Renal cortex interstitium (tissue), 15 donors: ENCODE measurements at places on chromosomes 6 and 20.

DNA sequence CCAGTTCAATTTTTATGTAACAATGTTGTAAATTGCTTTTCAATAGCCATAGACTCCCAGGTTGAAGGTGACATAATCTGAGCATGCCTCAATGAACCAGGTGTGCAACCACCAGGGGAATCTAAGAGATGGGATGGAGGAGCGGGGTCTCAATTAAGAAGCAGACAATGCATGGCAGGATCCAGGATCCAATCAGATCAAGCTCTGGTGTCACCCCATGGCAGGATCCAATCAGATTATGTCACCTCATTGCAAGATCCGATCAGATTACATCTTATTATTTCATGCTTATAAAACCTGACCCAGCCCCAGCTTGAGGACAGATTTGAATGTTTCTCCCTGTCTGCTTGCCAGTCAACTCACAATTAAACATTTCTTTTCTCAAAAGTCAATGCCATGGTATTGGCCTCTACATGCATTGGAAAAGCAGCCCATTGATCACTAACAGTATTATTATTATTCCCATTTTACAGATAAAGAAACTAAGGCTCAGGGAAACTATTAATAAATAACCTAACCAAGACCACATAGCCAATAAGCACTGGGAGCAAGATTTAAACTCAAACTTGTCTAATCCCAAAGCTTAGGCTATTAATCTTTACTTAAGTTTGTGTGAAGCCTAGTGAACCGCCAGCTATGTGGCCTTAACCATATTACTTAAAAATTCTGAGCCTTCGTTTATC is 14.3 kb upstream of the SIRT5 start:
- DNase-seq: no peak

DNA sequence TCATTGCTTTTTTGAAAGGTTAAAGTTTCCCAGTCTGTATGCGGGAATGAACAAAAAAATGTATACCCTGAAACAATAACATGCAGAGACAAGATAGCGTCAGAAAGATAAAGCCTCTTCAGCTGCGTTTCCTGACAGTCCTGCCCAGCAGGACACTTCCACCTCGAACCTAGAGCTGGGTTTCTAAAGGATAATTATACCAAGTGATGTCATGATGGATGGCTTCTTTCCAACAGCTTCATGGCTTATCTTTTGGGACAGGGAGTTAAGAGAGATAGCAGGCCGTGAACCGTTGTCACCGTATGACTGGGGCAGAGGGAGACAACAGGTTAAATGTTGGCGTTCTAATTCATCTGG is 267.6 kb upstream of the SGK1 start:
- DNase-seq: no peak

- peak; percentile 77 for DNase-seq
Observed at GRCh38 chr6:21587961-21588480, 5.5 kb upstream of the SOX4 start.

GRCh38 chr6:150720774-150721233 is 121.1 kb downstream of the PLEKHG1 start:
- DNase-seq: peak; percentile 77

DNA sequence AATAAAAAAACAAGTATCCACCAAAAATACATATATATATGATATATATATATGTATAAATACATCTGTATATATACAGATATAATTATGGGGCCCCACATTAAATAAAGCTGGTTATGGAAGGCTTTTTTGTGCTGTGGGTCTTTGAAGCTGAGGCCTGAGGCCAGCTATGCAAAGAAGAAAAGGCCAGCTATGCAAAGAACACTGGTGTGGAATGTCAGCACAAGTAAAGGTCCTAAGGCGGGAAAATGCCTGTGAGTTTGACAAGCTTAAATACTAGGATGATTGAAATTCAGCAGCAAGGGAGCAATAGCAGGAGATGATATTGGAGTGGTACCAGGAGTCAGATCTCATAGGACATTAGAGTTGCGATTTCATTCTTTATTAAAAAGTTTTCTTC is 25.2 kb downstream of the ADGRF1 start:
- DNase-seq: no peak

DNA sequence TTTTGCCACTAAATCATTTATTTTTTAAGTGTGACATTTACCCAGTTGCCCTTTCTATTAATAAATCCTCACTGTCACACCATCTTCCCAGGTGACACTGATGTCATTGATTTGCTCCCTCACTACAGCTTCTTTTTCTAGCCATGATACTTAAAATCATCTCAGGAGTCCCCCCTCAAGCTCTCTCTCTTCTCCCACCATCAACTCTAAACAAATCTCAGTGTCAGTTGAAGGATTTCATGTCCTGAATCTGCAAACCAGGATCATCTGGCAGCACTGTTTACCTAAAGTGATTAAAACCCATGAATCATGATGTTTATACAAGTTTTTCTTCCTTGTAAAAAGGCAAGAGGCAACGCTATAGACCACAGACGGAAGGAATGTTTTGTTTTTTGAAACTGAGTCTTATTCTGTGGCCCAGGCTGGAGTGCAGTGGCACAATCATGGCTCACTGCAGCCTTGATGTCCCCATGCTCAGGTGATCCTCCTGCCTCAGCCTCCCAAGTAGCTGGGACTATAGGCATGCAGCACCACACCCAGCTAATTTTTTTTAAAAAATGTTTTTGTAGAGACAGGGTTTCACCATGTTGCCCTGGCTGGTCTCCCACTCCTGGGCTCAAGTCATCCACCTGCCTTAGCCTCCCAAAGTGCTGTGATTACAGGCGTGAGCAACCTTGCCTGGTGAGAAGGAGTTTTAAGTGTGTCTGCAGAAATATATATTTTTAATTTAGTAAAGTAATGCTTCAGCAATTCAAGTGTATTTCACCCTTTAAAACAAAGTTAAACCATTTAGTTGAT is 30.1 kb upstream of the SH3BGRL2 start:
- DNase-seq: no peak

DNA sequence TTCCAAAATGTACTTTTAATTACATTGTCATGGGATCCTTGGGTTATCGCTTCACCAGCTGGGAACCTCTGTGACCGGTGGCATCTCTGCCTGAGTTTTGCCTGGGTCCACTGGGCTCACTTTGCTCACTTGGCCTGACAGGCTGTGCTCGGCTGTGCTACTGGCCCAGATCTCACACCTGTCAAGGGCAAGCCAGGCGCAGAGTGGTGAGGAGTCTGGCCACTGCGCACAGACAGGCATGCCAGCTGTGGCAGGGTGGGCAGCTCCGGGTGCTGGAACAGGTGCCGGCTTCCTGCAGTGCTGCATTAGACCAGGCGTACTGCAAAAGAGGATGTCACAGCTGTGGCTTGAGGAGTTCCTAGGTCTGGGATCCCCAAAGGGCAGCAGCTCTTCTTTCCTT is 489.8 kb downstream of the TENT5A start:
- DNase-seq: no peak

DNA sequence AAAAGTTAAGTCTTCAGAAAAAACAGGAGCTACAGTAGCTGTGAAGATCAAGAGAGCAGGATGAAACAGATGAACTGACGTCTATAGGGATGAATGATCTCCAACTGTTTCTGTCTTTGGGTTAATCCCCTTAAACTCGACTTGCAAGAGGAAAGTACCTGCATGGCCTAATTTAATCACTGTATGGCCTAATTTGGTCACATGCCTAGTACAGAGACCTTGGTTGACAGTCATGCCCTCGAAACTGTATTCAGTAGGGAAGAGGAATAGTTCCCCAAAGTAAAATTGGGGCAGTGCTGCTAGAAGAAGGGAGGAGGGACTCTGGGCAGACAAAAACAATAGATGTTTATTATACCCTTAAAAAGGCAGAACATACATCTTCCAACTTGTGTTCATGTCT is 10.0 kb upstream of the SMAP1 start:
- DNase-seq: no peak

DNA sequence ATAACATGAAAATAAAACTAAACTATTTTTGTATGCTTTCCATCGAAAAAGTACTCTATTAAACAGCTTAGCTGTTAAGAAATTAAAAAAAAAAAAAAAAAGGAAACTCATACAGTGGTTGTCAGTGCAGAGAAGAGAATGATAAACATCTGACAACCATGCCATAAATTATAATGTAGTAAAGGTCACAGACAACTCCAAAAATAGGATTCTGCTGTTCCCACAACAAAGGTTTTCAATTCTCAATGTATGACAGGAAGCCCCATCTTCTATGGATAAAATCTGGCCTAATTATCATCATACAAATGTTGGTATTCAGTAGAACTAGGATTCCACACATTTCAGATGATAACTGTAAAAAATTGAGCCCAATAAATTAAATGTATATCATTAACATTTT is 5.0 kb downstream of the PLN start:
- no peak for DNase-seq

GRCh38 chr6:80217794-80218193 is 111.3 kb downstream of the BCKDHB start:
- DNase-seq: peak; percentile 43

DNA sequence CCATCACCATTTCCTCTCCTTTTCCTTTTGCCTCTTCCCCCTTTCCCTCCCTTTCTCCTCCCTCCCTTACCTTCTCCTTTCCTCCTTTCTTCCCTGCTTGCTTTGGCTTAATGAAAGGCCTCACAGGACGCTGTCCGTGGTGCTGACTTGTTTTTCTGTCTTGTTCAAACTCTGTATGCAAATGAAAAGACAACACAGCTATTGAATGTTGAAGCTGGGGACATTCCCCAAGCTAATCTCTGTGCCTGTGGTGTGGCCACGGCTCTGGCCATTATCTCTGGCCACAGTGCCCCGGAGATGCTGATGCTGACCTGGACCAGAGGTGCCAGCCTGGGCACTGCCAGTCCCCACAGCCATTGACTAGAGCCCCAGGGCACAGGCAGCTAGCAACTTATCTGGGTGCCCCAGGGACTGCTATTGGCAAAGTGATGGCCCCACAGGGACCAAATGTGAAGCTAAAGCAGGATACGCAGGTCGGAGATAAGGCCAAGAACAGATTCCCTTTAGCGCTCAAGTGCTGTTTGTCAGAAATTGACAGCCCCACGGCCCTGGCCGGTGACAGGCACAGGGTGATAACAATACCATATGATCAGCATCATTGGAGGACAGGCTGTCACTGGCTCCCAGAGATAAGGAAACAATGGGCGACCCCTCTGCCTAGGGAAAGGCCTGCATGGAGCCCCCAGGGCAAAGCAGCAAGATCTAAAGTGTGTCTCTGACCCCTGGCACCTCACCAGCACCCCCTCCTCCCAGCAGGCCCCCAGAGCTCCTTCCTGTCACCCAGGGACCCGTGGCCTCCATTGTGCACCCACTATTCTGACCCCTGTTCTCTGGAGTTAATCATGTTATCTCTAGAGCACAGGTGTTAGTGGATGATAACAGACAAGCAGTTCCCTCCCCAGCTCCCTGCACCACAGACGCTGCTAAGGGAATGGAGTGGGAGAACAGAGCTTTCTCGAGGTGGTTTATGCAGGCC is 31.6 kb upstream of the SLC32A1 start:
- DNase-seq: peak; percentile 89

GRCh38 chr6:16649241-16649640 is 112.0 kb downstream of the ATXN1 start:
- DNase-seq: no peak

DNA sequence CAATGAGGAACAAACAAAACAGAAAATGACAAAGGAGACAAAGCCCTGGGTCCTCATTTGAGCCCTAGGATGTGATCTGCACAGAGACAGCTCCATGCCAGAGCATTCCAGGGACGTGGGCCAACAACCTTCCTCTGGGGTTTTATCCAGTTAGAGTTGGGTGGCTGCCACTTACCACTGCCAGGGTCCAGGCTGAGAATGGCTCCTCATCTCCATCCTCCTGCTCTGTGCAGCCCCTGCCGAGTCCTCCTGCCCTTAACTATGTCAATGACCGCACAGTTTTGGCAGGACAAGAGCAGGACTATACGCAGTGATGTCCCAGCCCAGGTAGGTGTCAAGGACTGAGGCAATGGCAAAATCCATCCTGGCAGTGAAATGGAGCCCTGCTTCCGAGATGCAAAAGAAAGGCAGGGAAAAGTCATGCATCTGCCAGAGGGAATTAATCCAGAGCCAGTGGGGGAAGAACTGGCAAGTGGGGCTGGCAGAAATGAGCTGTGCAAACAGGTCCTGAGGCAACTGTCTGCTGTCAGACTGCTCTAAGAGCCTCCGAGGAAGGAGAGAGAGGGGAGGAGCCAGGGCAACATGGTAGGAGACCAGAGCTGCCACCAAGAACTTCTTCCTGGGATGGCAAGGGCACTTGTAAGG is 449.4 kb downstream of the PTPRT start:
- DNase-seq: no peak

- DNase-seq: no peak
Observed at GRCh38 chr20:46990596-46991104, 96.0 kb downstream of the EYA2 start.

- DNase-seq: no peak
Observed at GRCh38 chr6:130922922-130923321, 95.7 kb downstream of the SMLR1 start.

DNA sequence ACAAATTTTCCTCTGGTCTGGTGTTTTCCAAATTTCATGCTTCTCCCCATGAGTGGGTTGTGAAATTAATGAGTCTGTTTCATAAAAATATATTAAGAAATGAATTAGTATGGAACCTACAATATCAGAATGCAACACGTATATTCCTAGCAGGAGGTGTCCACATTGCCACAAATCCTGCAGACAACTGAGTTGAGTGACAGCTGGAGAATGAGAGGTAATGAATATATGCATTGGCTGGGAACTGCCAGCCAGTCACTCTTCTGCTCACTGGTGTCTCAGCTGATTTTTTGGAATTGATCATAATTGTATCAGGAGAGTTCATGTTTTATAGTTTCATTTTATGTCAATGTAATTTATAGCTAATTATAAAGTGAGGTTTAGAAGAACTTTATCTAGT is 6.3 kb upstream of the ARFGEF3 start:
- no peak for DNase-seq

DNA sequence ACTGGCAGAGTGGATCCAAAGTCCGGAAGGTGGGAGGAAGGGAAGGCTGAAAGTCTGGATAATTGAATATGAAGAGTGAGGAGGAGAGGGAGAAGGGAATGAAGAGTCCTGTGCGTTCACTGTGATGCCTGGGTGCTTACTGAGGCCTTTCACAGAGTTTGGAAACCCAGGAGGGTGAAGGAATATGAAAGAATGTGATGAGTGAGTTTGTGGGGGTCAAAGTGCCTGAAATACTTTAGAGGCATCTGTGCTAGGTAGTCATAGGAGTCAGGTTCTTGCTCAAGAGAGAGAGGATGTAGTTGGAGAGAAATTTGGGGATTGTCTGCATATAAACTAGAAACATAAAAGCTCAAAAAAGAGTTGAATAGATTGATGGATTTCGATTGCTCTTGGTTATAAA is 20.7 kb downstream of the NKX2-4 start:
- no peak for DNase-seq
